NCI-H69 (cell line): ENCODE measurements at places on chromosomes 12 and 14.

DNA sequence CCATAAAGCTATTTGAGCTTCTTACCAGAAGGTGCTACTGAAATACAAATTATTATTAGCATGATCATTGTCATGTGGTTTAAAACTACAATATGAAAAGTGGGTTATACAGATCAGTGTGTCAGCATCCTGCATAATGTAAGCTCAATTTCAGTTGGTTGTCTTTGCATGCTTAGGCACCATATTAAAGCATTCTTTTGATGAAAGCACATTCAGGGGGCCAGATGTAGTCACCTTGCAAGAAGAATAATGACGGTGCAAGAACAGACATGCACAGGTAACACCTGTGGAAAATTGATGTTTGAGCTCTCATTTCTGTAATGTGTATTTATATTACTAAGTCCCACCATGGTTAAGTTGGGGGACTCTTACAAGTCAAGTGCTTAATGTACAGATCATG, 123.9 kb downstream of the PAX9 start:
- peak; percentile 95 for DNase-seq

DNA sequence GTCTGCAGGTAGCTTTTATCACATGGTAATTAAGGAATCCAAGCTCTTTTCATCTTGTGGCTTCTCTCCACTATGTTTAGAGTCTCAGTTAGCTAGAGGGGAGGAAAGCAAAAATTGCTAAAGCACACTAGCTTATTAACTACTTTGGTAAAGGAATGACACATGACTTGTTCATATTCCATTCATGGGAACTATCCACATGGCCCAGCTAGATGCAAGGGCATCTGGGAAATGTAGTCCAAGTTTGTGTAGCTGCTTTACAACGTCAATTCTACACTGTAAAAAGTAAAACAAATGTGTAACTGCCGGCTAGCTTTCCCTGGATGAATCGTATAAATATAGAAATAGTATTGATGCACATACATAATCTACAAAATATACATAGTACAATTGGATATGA, 244.5 kb upstream of the LRFN5 start:
- DNase-seq: peak; percentile 48

- peak; percentile 46 for DNase-seq
Observed at GRCh38 chr14:76810953-76811400, 1.7 kb downstream of the ANGEL1 start.

GRCh38 chr14:24924544-24924943, 125.4 kb downstream of the STXBP6 start:
- no peak for DNase-seq

DNA sequence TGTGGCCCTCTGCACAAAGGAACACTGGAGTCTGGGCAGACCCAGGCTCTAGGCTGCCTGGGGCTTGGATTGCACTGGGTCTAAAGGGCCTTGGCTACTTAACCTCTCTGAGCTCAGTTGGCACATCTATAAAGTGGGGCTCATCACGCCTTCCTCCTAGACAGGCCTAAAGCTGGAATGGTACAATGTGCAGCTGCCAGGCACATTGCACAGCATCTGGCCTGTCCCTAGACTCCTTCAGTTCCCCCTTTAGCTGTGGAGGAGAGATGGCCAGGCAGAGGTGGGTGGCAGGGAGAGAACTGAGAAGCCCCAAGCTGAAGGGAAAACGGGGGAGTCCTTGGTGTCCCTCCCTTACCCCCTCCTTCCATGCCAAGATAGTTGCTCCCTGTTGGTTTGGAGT, 10.8 kb downstream of the IRF2BPL start:
- no peak for DNase-seq

GRCh38 chr12:76874491-76875190, 4.2 kb downstream of the CSRP2 start:
- no peak for DNase-seq

- no peak for DNase-seq
Observed at GRCh38 chr12:38157933-38158401, 158.6 kb upstream of the ALG10B start.
